ENCODE measurements at places on chromosomes 12 and 14.

DNA sequence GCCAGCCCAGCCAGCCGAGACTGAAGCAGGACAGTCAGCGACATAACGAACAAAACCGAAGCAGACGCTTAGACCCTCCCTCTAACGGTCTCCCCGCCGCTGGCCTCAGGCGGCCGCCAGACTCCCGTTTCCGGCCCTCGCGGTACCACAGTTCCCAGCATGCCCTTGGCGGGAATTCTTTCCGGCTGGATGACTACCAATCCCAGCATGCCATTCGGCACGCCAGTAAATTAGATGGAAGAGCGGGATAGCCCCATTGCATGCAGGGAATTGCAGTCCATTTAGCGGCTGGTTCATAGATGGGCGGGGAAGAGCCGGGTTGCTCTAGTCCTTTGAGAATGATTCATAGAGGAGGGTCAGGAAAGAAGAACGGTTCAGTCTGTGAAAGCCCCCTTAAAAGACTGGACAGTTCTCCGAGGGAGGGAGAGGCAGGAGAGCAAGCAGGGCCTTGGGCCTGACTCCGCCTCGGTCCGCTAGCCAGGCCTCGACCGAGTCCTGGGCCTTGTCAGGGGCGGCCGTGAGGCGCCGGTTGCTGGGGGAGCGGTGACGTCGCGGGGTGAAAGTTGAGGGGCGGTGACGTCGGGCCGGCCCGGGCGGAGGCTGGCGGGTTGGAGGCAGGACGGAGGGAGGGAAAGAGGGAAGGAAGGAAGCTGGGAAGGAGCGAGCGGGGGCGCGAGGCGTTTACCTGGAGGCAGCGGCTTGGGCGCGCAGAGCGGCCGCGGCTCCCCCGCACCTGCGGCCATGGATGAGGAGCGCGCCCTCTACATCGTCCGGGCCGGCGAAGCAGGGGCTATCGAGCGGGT lies at the start of gene RIC8B:
TSS of gene RIC8B (plus strand) at position 678 of the 803 bp plus-strand sequence. CDS start at position 742, 64 bp downstream.
- DNase-seq = peak; percentile 96

DNA sequence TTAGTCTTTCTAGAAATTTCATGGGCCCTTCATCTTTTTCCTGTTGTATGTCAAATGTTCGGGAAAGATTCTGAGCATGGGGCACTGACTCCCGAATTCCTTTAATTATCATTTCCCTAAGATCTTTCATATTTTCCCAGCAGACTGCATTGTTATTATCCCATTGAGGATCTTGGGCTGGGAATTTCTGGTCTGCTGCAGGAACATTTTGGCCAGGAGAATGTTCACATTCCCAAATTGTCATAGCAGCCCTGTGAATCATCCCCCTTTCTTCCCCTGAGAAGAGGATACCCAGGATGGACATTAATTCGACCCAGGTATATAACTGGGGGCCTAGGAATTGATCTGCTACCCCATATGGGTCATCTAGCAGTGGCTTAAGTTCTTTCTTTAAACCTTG lies 112.5 kb downstream of the RIN3 start:
- no peak for DNase-seq

DNA sequence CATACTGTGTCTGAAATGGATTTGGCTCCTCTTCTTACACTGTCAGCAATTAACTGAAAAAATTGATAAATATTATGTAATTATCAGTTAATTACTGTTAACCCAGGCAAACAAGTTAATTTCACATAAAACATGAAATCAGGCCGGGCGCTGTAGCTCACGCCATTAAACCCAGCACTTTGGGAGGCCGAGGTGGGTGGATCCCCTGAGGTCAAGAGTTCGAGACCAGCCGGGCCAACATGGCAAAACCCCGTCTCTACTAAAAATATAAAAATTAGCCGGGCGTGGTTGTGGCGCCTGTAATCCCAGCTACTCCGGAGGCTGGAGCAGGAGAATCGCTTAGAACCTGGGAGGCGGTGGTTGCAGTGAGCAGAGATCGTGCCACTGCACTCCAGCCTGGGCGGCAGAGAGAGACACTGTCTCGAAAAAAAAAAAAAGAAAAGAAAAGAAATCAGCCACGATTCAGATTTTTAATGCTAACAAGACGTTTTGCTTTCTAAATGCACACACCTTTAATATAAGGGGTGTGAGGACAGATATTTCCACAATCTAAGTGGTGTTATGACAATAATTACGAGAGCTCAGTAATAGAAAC lies 473 bp upstream of the TMEM19 start:
- DNase-seq = no peak

- DNase-seq = no peak
Observed at GRCh38 chr14:74380172-74380571, 31.9 kb downstream of the VRTN start.

- no peak for DNase-seq
Observed at GRCh38 chr14:62097072-62097471, 334.9 kb downstream of the SNAPC1 start.

GRCh38 chr12:51430196-51430895 lies 5.7 kb downstream of the SLC4A8 start:
- no peak for DNase-seq

DNA sequence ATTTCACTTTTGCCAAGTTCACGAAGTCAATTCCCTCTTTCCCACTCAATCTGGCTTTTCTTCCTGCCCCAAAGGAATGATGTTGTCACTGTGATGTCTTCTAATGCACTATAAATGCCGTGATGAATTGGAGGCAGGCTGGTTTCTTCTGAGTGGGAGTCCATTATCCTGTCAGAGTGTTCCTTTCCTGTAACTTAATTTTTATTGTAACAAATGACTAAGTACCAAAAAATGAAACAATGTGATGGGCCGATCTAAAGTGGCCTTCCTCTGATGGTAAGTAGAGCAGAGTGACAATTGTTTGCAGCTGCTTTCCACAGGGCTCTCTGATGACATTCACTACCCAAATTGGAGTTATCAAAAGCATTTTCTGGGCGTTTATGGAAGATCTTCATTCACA lies 22.2 kb downstream of the TMEM30B start:
- peak; percentile 90 for DNase-seq

DNA sequence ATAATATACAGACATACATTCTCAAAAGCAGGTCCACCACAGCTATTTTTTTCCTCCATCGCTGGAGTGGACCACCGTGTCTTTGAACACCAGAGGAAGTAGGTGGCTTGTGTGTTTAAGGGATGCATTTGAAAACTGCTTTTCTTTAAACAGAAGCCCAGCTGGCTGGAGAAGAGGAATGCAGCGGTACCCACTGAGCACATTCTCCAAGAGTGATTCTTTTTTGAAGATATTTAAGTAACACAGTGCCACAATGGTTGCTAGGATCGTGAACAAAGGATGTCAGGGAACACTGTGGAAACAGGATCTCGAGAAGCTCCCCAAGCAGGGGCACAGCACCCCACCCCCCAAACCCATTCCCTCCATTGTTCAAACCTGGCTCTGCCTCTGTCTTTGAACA lies 286.6 kb upstream of the PWP1 start:
- no peak for DNase-seq

DNA sequence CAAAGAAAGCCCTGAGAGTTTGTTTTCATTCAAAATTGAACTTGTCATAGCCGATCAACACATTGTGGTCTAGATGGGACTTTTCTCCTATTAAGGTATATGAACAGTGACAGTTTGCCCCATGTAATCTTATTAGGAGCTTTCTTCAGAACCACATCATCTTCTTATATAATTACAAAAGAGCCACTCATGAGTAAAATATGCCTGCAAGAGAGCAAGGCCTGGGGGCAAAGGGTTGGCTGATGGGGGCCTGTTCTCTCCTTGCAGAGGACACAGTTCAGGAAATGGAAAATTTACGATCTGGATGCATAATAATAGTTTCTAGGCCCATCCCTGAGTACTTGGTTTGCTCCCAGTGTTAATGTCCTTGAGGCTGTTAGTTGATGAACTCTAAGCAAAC lies 87.8 kb downstream of the FLRT2 start:
- DNase-seq = no peak

DNA sequence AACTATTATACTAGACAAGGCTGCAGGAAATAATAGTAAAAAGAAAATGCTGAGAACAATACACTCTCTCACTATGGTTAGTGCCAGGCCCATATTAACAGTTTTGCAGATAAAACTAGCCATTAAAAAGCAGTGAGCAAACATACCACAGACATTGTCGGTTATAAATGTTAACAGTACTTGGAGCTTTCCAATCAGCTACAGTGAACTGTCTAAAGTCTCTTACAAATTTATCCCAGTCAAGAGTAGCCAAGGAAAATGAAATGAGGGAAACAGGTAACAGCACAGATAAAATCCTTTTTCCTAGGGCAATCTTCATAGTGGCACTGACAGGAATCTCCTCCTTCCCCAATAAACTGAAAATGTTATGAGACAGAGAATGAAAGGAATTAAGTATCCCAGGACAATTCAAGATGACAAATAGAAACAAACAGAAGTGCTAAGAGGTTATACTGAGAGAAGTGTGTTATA lies 30.8 kb downstream of the PAWR start:
- DNase-seq = no peak

- DNase-seq = no peak
Observed at GRCh38 chr12:71243370-71243769, 85.6 kb upstream of the TSPAN8 start.

DNA sequence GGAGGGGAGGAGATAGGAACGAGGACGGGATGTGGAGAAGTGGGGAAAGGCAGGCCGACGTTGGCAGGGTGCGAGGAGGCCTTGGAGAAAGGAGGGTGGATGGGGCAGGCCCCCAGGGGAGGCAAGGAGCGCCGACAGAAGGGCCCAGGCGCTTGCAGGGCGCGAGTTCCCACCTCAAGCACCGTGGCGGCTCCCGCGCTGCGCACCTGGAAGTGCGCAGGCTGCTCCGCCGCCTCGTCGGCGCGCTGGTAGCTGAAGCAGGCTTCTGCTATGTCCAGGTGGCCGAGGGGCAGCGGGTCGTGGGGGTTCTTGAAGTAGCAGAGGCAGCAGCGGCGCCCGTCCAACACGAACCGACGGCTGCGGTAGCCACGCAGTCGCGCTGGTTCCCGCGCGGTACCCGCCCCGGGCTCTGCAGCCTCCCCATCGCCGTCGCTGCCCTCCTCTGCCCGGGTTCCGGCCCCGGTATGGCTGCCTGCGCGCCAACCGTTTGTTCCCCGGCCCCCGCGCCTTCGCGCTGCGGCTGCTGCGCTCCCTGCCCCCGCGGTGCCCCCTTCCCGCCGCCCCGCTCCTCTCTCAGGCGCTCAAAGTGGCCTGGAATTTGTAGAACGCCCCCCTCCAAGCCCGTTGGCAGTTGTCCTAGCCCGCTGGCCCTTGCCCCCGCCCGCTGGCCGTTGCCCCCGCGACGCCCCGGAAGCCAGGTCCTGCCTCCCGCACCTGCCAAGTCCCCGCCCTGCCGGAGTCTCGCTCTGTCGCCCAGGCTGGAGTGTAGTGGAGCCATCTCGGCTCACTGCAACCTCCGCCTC lies 1.1 kb upstream of the ACTR6 start:
- no peak for DNase-seq

GRCh38 chr12:108973629-108974152 lies 47.2 kb downstream of the SVOP start:
- no peak for DNase-seq

GRCh38 chr12:107145397-107145796 lies 52.0 kb upstream of the CRY1 start:
- DNase-seq = no peak

DNA sequence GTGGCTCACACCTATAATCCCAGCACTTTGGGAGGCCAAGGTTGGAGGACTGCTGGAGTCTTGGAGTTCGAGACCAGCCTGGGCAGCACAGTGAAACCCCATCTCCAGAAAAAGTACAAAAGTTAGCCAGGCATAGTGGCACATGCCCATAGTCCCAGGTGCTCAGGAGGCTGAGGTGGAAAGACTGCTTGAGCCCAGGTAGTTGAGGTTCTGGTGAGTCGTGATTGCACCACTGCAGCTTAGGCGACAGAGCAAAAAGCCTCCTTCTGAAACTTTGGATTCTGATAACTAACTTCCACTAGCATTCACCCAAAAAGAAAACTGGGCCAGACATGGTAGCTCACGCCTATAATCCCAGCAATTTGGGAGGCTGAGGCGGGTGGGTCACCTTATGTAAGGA lies 6.6 kb downstream of the BTBD7 start:
- DNase-seq = no peak

DNA sequence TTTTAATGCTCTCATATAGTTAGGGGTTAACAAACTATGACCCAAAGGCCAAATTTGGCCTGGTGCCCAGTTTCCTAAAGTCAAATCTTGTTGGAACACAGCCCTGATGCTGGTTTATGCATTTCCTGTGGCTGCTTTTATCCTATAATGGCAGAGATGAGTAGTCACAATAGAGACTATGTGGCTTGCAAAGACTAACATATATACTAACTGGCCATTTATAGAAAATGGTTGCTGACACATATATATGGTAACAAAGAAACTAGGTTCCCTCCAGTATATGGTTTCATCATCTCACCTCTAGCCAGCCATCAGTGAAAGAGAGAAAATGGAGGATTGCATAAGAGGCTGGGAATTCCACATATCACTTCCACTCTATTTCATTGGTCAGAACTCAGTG lies 10.8 kb downstream of the NAV3 start:
- DNase-seq = no peak

GRCh38 chr14:34911209-34912150 lies 36.3 kb upstream of the BAZ1A start:
- peak; percentile 7 for DNase-seq

DNA sequence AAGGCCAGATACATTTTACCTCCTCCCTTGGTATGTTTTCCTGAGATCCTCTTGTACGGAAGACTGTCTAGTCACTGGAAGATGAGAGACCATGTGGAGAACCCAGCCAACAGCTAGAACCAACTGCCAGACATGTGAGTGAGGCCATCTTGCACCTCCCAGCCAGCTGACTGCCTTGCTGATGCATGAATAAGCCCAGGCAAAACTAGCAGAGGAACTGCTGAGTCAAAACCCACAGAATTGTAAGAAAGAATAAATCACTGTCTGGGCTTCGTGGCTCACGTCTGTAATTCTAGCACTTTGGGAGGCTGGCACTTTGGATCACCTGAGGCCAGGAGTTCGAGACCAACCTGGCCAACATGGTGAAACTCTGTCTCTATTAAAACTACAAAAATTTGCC lies 160.0 kb downstream of the TPH2 start:
- DNase-seq = no peak

DNA sequence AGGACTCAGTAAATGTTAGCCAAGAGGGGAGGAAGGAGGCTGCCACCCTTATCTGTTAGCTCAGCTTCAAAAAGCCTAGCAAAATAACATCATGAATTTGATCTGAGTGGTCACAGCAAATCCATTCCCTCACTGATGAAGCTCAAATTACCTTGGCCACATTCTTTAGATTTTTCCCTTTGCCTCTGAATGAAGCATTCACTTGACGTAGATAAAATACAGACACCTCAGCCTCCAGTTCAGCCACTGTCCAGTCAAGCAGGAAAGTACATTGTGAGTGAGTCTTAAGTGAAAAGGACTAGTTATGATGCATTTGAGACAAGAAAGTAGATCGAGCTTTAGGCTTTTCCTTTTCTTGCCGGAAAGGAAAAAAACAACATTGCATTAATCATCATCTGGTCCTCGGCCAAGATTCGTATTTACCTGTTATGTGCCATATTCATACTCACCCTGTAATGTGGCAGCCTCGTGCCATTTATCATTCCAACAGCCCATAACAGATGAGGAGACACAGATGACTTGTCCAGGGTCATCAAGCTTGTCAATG lies 146.5 kb downstream of the ETV6 start:
- DNase-seq = peak; percentile 38
